ENCODE measurements at places on chromosomes 4 and X. TPM values are rescaled to one million over a fixed set of nuclear protein-coding genes. Genes with fewer than 3 reads are reported as not detected.

Gene SLC35A2
- 25.7 TPM for total RNA-seq

Gene MAGIX
- total RNA-seq, result 0.55 TPM

Gene PITX2
- 60.6 TPM for total RNA-seq

Gene WFS1
- total RNA-seq, result 36.2 TPM

Gene USP17L24
- not detected for total RNA-seq

Gene NDP
- total RNA-seq, result 1.4 TPM

Gene ARMCX1
- total RNA-seq, result 32.0 TPM

Gene HELT
- total RNA-seq, result not detected

Gene RAB9A
- total RNA-seq, result 29.4 TPM

Gene RAB40AL
- total RNA-seq, result 0.30 TPM

Gene AMBN
- not detected for total RNA-seq

Gene VGLL1
- total RNA-seq, result not detected

Gene MORC4
- total RNA-seq, result 59.4 TPM

Gene MID2
- total RNA-seq, result 11.9 TPM

Gene TRPC5OS
- not detected for total RNA-seq

Gene ARHGAP24
- total RNA-seq, result 50.8 TPM

Gene ANTXR2
- 915 TPM for total RNA-seq

Gene BBS12
- total RNA-seq, result 7.1 TPM

Gene DDX53
- not detected for total RNA-seq

Gene HGFAC
- total RNA-seq, result 0.05 TPM

Gene RASGEF1B
- not detected for total RNA-seq

Gene SLC30A9
- total RNA-seq, result 74.5 TPM

Gene LRIT3
- total RNA-seq, result under 0.01 TPM

Data from smooth muscle cell of the umbilical artery (primary cell).